Chondrocyte (in vitro differentiated cells): ENCODE measurements at places on chromosomes 1 and 21. TPM values are rescaled to one million over a fixed set of nuclear protein-coding genes. Genes with fewer than 3 reads are reported as not detected.

GRCh38 chr1:183847641-183848040 lies 42.7 kb downstream of the RGL1 start:
- H3K27ac ChIP-seq, result no peak overlapping the region
- DNase-seq, result no peak
- H3K27me3 ChIP-seq, result no peaks in the 10 kb centered on the region
- peaks cover 2% of the 10 kb centered on the region for H3K36me3 ChIP-seq

GRCh38 chr1:149977345-149977744 lies 33.2 kb downstream of the OTUD7B start:
- no peak for DNase-seq
- no peak overlapping the region for H3K27ac ChIP-seq
- peaks cover 29% of the 10 kb centered on the region for H3K4me1 ChIP-seq
- H3K36me3 ChIP-seq, result peaks cover 21% of the 10 kb centered on the region

DNA sequence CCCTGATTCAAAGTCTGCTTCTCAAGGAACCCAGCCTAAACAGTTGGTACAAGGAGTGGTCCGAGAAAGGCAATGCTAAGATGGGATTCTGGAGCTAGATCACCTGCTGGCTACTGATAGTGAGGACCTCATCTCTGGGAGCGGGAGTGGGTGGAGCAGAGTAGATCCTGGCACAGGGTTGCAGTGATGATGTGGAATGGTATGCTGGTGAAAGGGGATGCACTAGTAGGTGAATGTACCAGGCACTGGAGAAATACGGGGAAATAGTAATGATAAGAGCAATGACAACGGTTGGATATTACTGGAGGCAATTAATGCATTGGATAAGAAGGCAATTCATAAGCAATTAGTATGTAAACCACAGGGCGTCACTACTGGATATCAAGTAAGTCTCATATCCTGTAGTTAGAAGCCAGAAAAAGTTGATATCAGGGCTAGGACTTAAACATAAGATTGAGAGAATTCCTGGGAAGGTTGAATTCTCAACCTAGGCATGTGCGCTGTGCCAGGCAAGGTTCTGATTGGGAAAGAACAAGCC lies 169.2 kb upstream of the LMO4 start:
- no peaks in the 10 kb centered on the region for H3K4me1 ChIP-seq
- no peak overlapping the region for H3K27ac ChIP-seq
- no peaks in the 10 kb centered on the region for H3K27me3 ChIP-seq
- H3K36me3 ChIP-seq, result no peaks in the 10 kb centered on the region
- no peak for DNase-seq

DNA sequence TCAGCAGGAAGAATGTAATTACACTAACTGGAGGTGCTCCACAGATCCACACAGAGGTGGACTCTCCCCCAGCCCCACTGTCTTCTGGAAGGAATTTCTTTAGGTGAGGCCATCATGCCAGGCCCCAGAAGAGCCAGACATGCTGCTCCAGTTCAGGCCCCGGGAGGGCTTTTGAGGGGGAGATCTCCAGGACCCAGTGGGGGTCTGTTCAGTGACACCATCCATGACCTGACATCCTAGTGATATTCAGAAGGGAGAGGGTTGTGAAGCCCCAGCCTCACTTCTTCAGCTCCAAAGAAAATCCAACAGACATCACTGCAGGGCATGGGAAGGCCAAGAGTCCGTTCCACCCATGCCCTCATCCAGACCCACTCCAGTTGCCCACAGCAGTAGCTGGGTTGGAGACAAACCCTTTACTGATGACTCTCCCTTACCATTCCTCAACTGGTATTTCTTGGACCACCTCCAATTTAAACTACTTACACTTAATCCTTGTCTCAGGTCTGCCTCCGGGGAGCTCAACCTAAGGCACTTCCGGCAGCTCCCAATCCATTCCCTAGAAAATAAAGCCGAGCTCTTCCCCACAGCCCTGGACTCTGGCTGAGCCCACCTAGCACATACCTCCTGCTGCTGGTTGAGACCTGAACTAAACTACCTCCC lies 39.2 kb downstream of the CSMD2 start:
- no peaks in the 10 kb centered on the region for H3K27me3 ChIP-seq
- no peaks in the 10 kb centered on the region for H3K36me3 ChIP-seq
- H3K4me3 ChIP-seq, result no peak overlapping the region
- H3K27ac ChIP-seq, result no peak overlapping the region
- no peak for DNase-seq
- H3K4me1 ChIP-seq, result no peaks in the 10 kb centered on the region

- H3K36me3 ChIP-seq, result no peaks in the 10 kb centered on the region
- H3K27ac ChIP-seq, result no peak overlapping the region
- H3K4me3 ChIP-seq, result no peak overlapping the region
- H3K27me3 ChIP-seq, result no peaks in the 10 kb centered on the region
These were observed 1144.1 kb upstream of the ADGRL2 start for GRCh38 chr1:80656641-80657040.

Gene GPR61
- not detected in 3 replicates for total RNA-seq

Gene CLCNKA
- total RNA-seq, result 0.12 to 0.31 TPM (median 0.21 TPM) in 3 replicates

GRCh38 chr1:165010418-165011070 lies 346.0 kb downstream of the LMX1A start:
- no peaks in the 10 kb centered on the region for H3K36me3 ChIP-seq
- peaks cover 3% of the 10 kb centered on the region for H3K27me3 ChIP-seq
- no peak overlapping the region for H3K27ac ChIP-seq
- no peaks in the 10 kb centered on the region for H3K4me1 ChIP-seq
- DNase-seq, result no peak
- H3K4me3 ChIP-seq, result no peak overlapping the region

Gene PLA2G4A
- 0.10 to 4.1 TPM (median 0.44 TPM) in 3 replicates for total RNA-seq

GRCh38 chr1:169307176-169307575 lies 60.4 kb downstream of the NME7 start:
- H3K4me3 ChIP-seq, result no peak overlapping the region
- H3K27me3 ChIP-seq, result no peaks in the 10 kb centered on the region
- H3K36me3 ChIP-seq, result no peaks in the 10 kb centered on the region
- no peak overlapping the region for H3K27ac ChIP-seq
- H3K4me1 ChIP-seq, result peaks cover 22% of the 10 kb centered on the region

Gene RNU1-4
- total RNA-seq, result 1,438 to 1,620 TPM (median 1,579 TPM) in 3 replicates
